ENCODE measurements at places on chromosomes 4 and X.

DNA sequence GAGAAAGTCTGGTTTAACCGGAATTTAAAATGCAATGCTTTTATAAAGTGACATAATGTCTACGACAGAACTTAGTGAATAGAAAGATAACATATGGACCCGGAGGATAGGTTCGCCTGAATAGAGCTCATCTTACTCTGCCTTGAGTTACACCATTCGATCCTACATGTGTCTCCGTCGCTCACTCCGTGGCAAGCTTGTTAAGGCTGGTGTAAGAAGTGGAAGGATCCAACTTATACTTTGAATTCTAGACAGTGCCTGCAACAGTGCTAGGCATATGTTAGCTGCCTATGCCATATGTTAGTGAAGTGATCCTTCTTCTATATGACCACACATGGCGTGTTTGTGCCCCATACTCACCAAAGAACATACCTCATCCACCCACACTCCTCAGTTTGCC lies 50.9 kb downstream of the SEL1L3 start:
- no peak for DNase-seq

DNA sequence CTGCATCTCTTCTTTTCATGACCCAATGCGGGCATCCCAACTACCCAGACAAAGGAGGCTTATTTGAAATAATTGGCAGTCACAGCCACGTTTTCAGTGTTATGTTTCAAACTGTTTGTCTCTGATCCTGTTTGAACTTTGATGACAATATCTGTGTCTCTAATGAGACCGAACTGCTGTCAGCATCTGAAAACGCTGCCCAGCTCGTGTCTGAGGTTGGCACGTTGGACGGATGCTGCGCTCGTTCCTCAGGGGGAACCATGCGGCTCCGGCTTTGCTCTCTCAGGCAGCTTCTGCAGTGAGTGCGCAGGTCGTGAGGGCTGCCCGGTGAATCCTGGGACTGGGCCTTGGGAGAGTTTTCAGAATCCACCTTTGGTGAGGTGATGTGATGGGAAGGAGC lies 58.4 kb upstream of the SORBS2 start:
- no peak for DNase-seq

DNA sequence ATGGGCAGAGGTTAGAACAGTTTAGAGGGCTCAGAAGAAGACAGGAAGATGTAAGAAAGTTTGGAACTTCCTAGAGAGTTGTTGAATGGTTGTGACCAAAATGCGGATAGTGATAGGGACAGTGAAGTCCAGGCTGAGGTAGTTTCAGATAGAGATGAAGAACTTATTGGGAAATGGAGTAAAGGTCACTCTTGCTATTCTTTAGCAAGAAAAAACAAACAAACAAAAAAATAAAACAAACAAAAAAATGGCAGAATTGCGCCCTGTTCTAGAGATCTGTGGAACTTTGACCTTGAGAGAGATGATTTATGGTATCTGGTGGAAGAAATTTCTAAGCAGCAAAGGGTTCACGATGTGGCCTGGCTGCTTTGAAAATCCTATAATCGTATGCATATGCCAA lies 185.1 kb upstream of the SFRP2 start:
- DNase-seq = no peak

- DNase-seq = peak; percentile 66
Observed at GRCh38 chr4:8525383-8526120, 54.6 kb upstream of the GPR78 start.

DNA sequence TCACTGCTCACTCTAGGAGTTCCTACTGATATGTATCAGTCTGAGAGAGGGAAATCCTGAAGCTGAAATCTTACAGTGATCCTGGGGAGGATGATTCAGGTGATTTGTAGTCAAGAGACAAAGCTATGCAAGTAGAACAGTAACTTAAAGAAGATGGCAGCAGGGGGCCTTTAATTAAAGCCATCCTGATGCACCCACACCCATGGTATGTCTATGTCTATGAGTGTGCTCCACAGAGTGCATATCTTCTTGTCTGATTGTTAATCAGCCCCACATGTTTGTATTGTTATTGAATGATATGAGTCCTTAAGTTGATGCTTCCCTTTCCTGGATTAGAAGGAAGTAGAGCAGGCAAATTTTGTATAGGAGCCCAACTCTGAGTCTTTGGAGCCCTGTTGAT lies 78.8 kb downstream of the NHS start:
- no peak for DNase-seq

GRCh38 chr4:54687887-54688841 lies 30.4 kb downstream of the KIT start:
- DNase-seq = no peak

Data from renal pelvis (tissue), 12 donors.